ENCODE measurements at places on chromosomes 2 and 18.
A peak's percentile ranks its signal among the peaks of the same experiment; 100 is the strongest.

GRCh38 chr2:231646476-231646875 lies 53.8 kb downstream of the TEX44 start:
- H3K4me1 ChIP-seq: no peaks in the 10 kb centered on the region
- H3K27ac ChIP-seq: no peak overlapping the region
- H3K36me3 ChIP-seq: no peaks in the 10 kb centered on the region
- no peaks in the 10 kb centered on the region for H3K27me3 ChIP-seq

GRCh38 chr2:188485496-188485895 lies 193.8 kb downstream of the GULP1 start:
- H3K27me3 ChIP-seq: no peaks in the 10 kb centered on the region
- no peak overlapping the region for H3K4me3 ChIP-seq
- no peak for DNase-seq
- no peaks in the 10 kb centered on the region for H3K36me3 ChIP-seq
- no peak overlapping the region for H3K27ac ChIP-seq
- no peaks in the 10 kb centered on the region for H3K4me1 ChIP-seq

- H3K27ac ChIP-seq: no peak overlapping the region
- no peak overlapping the region for H3K4me3 ChIP-seq
- no peak for DNase-seq
- no peaks in the 10 kb centered on the region for H3K27me3 ChIP-seq
- no peaks in the 10 kb centered on the region for H3K36me3 ChIP-seq
These were observed 58.1 kb upstream of the KYNU start for GRCh38 chr2:142819411-142819810.

DNA sequence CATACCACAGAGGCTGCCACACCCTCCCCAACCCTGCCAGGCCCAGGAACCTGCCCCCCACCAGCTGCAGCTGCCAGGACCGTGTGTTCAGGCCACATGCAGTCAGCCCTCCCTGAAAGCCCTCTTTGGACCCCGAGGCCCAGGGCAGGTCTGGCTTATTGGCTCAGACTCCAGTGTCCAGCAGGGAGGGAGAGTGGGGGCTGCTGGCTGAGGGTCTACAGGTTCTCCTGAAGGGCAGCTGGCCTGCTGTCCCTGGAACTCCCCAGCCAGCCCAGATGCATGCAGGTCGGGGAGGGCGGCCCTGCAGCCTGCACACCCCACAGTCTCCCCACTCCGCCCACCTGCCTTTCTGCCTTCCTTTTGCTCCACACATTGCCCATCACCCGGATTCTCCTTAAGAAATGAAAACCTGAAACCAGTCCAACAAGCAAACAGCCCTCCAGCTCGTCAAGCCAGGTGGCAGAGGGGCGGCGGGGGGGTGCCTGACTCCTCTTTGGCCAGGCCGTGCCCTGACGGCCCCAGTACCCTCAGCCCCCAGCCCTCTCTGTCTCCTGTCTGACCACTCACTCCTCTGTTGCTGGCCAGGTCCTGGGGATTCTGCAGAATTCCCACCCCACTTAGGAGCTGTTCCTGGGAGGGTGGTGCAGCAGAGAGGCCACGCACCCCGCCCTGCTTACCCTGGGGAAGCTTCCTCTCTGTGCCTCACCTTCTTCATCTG lies 18.0 kb downstream of the GPR35 start:
- no peaks in the 10 kb centered on the region for H3K4me1 ChIP-seq
- no peaks in the 10 kb centered on the region for H3K27me3 ChIP-seq
- H3K27ac ChIP-seq: no peak overlapping the region
- H3K4me3 ChIP-seq: no peak overlapping the region
- no peak for DNase-seq

GRCh38 chr2:128448331-128449225 lies 129.9 kb upstream of the HS6ST1 start:
- no peaks in the 10 kb centered on the region for H3K27me3 ChIP-seq
- DNase-seq: no peak
- H3K4me1 ChIP-seq: no peaks in the 10 kb centered on the region
- no peaks in the 10 kb centered on the region for H3K36me3 ChIP-seq
- H3K4me3 ChIP-seq: no peak overlapping the region

GRCh38 chr2:15325296-15325695 lies 235.8 kb downstream of the NBAS start:
- H3K27me3 ChIP-seq: no peaks in the 10 kb centered on the region
- H3K4me3 ChIP-seq: no peak overlapping the region
- no peak for DNase-seq
- peaks cover 21% of the 10 kb centered on the region for H3K36me3 ChIP-seq

DNA sequence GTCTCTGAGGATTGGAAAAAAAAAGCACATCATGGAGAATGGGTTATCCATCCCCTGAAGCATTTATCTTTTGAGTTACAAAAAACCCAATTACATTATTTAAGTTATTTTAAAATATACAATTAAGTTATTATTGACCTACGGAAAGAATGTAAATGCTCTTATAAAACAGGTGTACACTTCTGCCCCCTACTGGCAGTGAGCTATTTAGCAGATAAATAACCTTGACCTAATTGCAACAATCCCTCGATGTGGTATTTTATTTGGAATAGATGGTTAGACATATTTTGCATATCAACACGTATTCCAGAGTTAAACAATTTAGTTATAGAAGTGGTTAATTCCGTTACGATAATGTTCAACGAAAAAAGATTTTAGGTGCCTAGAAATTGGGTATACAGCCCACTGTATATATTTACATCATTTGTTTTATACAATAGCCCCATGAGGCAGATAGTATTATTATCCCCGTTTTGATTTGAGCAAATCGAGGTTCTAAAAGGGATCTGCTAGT lies 9.1 kb upstream of the DAW1 start:
- no peaks in the 10 kb centered on the region for H3K4me1 ChIP-seq
- no peaks in the 10 kb centered on the region for H3K27me3 ChIP-seq
- DNase-seq: no peak
- H3K27ac ChIP-seq: no peak overlapping the region
- no peak overlapping the region for H3K4me3 ChIP-seq

DNA sequence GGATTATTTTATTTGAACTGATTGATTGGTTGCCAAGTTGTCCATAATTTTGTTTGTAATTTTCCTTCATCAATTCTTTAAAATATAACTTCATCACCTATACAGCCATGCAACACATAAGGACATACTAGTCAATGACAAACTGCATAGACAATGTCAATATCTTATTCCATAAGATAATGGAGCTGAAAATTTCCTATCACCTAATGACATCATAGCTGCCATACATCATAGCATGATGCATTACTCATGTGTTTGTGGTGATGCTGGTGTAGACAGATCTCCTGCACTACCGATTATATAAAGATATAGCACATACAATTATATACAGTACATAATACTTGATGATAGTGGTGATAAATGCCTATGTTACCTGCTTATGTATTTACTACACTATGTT lies 369.8 kb upstream of the NT5C1B start:
- H3K27me3 ChIP-seq: no peaks in the 10 kb centered on the region
- H3K4me3 ChIP-seq: no peak overlapping the region
- no peak overlapping the region for H3K27ac ChIP-seq
- no peaks in the 10 kb centered on the region for H3K36me3 ChIP-seq

DNA sequence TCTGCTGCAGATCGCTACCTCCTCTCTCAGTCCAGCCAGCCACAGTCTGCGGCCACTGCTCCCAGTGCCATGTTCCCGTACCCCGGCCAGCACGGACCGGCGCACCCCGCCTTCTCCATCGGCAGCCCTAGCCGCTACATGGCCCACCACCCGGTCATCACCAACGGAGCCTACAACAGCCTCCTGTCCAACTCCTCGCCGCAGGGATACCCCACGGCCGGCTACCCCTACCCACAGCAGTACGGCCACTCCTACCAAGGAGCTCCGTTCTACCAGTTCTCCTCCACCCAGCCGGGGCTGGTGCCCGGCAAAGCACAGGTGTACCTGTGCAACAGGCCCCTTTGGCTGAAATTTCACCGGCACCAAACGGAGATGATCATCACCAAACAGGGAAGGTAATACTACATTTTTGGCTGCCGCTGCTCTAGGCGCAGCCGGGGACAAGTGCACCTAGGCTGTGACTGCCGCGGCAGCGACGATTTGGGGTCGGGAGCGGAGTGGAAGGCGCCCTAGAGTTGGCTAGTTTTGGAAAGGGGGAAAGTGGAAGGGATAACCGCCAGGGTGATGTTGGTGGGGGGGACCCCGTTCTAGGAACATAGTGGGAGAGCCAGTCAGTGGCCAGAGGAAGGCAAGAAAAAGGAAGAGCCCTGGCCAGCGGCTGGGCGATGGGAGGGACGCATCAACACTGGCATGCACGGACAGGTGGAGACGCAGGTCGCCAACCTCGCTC lies 776 bp downstream of the TBR1 start:
- H3K4me3 ChIP-seq: no peak overlapping the region
- no peaks in the 10 kb centered on the region for H3K36me3 ChIP-seq
- H3K27me3 ChIP-seq: peaks cover 17% of the 10 kb centered on the region

DNA sequence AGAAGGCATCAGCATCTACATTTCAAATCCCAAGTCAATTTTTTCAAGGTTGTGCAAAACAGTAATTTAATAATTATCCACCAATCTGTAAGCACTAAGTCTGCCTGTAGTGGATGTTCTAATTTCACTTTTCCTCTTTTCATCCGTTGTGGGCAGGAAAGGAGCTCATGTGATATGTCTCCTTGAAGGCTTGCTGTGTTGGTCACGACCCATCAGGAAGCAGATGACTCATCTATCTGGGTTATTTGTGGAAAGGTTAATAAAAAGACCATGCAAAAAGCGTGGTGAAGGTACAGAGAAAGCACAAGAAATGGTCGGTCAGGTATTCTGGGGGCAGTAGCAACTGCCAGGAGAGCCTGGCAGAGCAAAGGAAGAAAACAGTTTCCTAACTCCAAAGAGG lies 476.7 kb upstream of the RAB6C start:
- H3K27ac ChIP-seq: no peak overlapping the region
- no peak overlapping the region for H3K4me3 ChIP-seq
- no peaks in the 10 kb centered on the region for H3K4me1 ChIP-seq
- H3K27me3 ChIP-seq: no peaks in the 10 kb centered on the region
- no peak for DNase-seq
- H3K36me3 ChIP-seq: no peaks in the 10 kb centered on the region

DNA sequence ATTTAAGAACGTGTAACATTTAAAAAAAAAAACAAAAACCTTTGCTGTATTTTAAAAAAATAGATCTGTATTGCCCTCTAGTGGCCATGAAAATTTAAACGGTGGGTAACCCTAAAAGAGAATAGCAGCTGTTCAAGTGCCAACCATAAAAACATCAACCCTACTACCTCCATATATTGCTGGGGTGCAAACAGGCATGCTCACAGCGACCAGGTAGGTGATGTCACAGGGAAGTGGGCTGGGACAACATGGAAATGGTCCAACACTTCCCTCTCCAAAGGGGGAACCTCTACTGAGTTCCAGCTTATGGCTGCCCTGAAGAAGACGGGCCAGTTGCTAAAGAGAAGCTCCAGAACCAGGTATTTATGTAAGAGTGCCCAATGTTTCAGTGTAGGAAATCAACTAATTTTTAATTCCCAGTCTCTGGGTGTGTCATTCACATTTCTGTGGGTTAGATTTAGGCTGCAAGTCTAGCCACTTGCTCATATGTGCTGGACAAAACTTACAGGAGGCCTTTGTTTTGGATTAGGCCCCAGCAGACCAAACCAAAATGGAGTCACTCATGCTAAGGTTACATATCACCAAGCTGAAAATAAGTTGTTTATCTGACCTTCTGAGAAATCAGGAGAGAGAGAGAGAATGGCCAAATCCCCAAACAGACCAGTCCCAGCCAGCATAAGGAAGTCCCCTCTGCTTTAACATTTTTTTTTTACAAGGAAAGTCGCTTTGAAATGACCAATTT lies 54.5 kb downstream of the SKA1 start:
- no peak overlapping the region for H3K27ac ChIP-seq
- DNase-seq: no peak
- H3K27me3 ChIP-seq: no peaks in the 10 kb centered on the region
- H3K36me3 ChIP-seq: no peaks in the 10 kb centered on the region

GRCh38 chr18:52678034-52678433 lies 338.0 kb downstream of the DCC start:
- no peaks in the 10 kb centered on the region for H3K4me1 ChIP-seq
- no peak overlapping the region for H3K4me3 ChIP-seq
- H3K27me3 ChIP-seq: no peaks in the 10 kb centered on the region
- H3K27ac ChIP-seq: no peak overlapping the region
- no peak for DNase-seq

DNA sequence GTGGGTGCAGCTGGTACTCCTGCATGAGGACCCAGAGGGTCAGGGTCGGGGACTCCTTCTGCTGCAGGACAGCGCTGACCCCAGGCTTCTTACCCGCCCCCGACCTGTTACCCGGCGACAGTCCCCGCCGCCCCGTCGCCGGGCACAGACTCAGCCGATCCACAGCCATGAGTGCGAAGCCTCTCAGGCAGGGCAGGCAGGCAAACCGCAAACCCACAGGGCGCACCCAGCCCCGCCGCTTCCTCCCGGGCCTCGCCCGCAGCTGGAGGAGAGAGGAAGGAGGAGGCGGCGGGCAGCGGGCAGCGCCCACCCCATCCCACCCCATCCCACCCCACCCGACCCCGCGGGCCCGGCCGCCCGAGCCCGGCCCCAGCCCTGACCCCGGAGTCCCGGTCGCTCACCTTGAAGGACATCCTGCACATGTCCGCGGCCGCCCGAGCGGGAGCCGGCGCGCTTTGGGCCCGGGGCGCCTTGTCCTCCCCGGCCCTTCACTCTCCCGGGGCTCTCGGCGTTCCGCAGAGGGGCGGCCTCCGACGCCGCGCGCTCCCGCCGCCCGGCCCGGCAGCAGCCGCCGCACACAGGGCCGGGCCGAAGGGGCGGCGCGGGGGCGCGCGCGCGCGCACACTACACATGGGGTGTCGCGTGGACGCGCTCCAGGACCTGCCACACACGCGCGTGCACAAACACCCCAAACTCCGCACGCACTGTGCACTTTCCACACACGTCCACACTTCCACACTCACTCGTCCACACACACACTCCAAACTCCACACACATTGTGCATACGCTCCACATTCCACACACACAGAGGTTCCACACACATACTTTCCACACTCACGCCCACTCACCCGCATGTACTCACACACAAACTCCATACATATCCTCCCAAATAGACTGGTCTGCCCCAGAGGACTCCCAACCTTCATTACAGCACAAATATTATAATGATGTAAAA lies at the start of gene ANKRD29:
ANKRD29 (minus strand) TSS at position 603 of the 955 bp plus-strand sequence; CDS start at position 422, 181 bp downstream.
- DNase-seq: peak; percentile 33
- no peaks in the 10 kb centered on the region for H3K4me1 ChIP-seq
- peaks cover 9% of the 10 kb centered on the region for H3K27me3 ChIP-seq
- no peaks in the 10 kb centered on the region for H3K36me3 ChIP-seq
- H3K4me3 ChIP-seq: peak within 1 kb of the TSS; percentile 54
- H3K27ac ChIP-seq: no peak within 1 kb of the TSS

DNA sequence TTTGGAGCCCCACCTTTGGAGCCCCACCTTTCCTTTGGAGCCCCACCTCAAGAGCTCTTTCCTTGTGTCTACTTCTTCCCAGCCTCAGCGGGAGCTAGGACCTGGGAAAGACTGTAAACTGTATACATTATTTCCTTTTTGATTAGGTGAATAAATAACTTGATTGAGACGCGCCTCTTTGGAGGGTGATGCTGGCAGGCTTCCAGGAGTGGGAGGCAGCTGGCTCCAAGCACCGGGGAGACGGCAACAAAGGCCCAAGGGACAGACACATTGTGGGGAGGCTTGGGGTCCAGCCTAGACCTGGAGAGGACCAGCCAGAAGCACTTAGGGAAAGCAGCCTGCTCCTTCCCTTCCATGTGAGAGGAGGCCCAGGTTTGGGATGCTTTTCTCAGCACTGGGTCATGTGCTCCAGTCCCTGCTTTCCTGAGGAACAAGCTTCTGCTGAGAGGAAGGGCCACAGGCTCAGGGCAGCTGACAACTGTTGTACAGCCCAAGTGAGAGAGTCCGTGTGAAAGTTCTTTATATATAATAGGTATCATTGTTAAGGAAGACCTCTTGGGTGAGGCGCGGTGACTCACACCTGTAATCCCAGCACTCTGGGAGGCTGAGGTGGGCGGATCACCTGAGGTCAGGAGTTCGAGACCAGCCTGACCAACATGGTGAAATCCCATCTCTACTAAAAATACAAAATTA lies 297.2 kb upstream of the SLC14A2 start:
- no peak overlapping the region for H3K4me3 ChIP-seq
- no peaks in the 10 kb centered on the region for H3K27me3 ChIP-seq
- no peak for DNase-seq

Measured in pancreas (tissue), 10 donors.